ENCODE measurements at places on chromosomes 13 and 19.

DNA sequence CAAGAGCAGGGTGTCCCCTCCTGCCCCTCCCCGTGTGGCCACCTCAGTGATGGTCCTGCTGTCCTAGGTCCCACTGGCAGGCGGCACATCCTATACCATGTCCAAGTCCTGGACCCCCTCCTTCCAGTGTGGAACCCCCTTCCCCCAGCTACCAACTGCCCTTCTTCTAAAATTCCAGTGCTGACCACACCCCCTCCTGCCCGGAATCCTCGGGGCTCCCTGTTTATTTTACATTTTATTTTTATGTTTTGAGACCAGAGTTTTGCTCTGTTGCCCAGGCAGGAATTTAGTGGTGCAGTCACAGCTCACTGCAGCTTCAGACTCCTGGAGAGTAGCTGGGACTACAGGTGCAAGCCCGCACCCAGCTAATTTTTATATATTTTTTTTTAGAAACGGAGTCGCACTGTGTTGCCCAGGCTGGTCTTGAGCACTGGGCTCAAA lies 945 bp upstream of the CPAMD8 start:
- no peak for DNase-seq

DNA sequence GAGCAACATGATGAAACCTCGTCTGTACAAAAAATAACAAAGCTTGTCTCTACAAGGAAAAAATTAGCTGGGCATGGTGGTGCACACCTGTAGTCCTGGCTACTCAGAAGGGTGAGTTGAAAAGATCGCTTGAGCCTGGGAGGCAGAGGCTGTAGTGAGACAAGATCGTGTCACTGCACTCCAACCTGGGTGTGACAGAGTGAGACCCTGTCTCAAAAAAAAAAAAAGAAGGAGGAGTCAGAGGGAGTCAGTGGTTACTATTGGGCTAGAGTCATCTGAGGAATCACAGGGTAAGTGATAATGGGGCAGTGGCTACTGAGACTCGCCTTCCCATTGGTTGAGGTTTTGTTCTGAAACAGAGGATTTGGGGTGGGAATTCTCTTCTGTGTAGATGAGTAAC lies 1.9 kb upstream of the GPI start:
- DNase-seq = no peak

DNA sequence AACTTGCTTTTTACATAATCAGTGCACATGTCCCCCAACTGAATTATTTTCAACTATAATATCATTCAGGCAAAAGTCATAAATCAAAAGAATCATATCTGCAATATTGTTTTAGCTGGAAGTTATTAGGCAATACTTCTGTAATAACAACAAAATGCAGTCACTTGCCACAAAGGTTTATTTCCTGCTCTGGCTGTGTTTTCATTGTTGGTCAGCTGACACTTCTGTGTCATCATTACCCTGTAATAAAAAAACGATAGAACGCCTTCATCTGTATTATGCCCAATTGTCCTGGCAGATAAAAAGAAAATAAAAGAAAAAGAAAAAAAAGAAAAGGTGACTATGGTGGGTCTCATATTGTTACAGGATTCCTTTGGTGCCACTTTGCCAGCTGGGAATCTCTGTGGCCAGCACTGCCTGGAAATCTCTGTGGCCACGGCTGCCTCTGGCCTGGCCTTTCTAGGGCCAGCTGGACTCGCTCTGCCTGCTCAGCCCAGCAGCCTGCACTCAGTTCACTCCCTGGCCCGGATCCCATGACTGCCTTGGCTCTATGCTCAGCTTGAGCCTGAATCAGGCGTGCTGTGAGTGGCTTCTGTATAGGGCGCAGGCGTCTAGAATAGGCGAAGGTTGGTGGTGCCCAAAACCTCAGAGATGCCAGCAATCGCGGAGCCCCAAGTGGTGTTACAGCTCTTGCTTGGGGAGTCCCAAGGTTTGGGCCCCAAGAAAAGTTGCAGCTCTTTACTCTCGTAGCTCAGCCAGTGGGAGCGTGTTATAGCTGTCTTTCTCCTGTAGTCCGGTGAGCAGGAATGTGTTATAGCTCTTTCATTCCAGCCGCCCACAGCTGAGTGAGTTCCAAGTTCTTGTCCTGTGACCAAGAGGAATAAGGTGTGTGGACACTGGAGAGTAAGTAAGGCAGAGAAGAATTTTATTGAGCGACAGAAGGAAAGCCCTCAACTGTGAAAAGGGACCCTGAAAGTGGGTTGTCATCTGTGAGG lies 1227.1 kb downstream of the SLITRK1 start:
- no peak for DNase-seq

GRCh38 chr13:37029617-37030016 lies 29.0 kb downstream of the EXOSC8 start:
- no peak for DNase-seq

- no peak for DNase-seq
These were observed 5.2 kb downstream of the FRY start for GRCh38 chr13:32036757-32037156.

GRCh38 chr13:71979616-71980015 lies 112.6 kb upstream of the DACH1 start:
- no peak for DNase-seq

DNA sequence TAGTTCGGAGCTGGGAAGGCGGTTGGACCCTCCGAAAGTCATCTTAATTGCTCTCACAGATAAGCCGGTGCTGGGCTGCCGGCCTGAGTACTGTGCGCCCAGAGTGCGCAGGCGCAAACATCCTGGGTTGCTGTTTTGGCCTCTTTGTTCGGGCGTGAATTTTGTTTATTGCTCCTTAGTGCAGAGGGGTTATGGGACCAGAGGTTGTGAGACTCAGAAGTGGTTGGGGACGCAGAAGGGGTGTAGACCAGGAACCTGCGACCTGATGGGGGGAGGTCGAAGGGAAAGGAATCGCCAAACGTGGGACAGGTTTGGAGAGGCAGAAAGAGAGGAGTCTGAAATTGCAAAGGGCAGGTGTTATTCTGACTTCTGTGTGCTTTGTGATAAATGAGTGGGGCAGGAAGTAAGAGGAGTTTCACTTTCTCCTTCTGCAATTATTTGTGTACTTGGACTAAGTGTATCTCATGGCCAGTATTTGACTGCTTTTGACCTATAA lies 607 bp upstream of the ZNF566 start:
- peak; percentile 82 for DNase-seq

DNA sequence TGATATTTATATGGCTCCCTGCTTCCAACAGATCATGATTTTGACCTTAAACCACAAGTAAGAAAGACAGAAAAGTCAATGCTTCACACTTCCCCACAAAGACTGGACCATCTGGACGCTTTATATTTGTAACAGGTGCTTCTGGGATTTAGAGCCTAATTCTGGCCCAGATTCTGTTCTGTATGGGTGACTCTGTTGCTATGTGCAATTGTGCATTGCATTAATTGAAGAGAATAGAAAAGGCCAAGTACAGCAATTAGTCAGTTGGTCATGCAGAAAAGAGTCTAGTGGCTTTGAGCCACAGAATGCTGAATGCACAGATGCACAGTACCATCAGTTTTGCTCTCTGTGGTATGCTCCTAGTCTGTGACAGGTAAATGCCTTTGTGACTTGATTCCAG lies 657.4 kb upstream of the ATXN8OS start:
- DNase-seq = no peak

- no peak for DNase-seq
These were observed at the start of gene ZNF135 for GRCh38 chr19:58059003-58059670. ZNF135 (plus strand) TSS chr19:58059282; CDS start chr19:58060003, 721 bp downstream.

- DNase-seq = no peak
These were observed 18.6 kb downstream of the LAIR2 start for GRCh38 chr19:54521022-54521859.

GRCh38 chr13:74280795-74281490 lies 146.7 kb upstream of the KLF12 start:
- DNase-seq = no peak

DNA sequence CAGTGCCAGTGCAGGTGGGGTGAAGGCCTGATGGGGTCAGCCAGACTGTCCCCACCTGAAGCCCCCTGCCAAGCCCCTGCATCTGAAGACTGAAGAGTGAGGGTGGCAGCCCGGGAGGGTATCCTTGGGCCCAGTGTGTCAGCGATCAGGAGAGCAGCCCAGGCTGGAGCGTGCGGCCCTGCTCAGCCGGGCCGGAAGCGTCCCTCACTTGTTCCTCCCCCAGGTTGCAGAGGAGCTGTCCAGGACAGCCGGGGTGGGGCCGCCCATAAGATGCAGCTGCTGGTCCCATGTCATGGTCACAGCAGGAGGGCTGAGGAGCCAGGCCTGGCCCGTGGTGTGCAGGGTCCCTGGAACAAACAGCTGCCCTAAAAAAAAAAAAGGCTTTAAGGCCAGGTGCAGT lies 55.4 kb downstream of the KDM4B start:
- DNase-seq = no peak

GRCh38 chr13:65868099-65868498 lies 1362.0 kb downstream of the PCDH9 start:
- DNase-seq = no peak

GRCh38 chr13:45162821-45163220 lies 38.0 kb downstream of the KCTD4 start:
- no peak for DNase-seq

Measured in NK-92 treated with Interleukin-12 subunit alpha and Interleukin-12 subunit beta, amount 100 ng/mL, for 24 hours (cell line).